ENCODE measurements at places on chromosomes 12 and 14.
A peak's percentile ranks its signal among the peaks of the same experiment; 100 is the strongest.

DNA sequence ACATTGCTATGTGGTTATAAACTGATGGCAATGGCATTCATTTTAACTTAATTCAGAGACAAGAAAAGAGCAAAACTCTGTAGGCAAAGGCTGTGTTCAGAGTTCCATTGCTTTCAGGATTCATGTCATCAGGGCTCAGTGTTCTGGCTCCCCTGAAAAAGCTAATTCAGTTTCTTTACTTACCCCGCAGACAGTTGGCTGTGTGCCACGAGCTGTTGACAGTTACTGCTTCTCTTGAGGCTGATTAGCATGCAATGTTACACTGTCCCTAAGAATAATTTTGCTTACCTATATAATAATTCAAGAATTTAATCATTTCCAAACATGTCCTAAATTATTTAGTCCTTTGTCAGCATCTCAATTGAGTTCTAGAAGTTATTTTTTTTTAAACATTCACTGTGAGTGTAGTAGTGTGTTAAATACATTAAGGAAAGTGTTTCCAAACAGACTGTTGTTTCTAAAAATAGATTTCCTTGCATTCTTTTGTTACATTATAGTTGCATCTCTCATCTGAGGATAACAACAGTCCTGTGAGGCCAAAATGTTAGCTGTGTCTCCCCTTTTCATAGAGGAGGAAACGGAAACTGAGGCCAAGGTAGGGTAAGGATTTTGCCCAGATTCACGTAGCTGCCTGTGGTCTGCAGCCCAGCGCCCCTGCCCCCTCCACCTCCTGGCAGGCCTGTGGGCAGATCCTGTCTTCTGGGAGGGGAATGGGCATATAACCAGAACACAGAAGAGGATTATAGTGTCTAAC lies 98.6 kb downstream of the PELI2 start:
- DNase-seq = no peak

DNA sequence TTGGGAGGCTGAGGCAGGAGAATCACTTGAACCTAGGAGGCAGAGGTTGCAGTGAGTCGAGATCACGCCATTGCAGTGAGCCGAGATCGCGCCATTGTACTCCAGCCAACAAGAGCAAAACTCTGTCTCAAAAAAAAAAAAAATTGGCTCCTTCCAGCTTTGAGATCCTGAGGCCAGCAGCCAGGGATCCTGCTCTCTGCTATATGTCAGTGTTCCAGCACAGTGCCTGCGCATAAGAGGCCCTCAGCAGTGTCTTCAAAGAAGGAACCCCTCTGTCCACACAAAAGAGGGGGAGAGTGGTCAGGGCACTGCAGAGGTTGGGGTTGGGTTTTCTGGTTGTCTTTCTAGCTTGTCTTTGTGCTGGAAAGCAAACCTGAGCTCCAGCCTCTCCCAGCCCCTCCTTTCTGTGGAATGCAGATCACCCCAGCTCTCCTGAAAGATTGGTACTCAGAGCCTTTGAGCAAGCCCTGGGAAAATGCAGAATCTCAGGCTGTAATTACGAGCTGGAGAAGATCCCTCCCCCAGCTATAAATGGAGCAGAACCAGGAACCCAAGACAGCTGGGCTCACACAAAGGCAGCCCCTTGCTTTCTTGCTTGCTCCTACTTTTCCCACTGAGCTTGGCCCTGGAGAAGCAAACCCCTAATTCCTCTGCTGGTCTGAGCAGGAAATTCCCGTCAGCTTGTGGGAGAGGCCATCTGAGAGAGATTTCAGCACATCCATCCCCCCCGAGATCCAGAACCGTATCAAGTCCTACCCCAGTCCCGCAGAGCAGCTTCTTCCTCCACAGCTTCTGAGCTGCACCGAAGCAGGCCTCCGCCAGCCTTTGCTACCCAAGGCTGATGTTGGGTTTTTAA lies 205.7 kb downstream of the ZFP36L1 start:
- no peak for DNase-seq

DNA sequence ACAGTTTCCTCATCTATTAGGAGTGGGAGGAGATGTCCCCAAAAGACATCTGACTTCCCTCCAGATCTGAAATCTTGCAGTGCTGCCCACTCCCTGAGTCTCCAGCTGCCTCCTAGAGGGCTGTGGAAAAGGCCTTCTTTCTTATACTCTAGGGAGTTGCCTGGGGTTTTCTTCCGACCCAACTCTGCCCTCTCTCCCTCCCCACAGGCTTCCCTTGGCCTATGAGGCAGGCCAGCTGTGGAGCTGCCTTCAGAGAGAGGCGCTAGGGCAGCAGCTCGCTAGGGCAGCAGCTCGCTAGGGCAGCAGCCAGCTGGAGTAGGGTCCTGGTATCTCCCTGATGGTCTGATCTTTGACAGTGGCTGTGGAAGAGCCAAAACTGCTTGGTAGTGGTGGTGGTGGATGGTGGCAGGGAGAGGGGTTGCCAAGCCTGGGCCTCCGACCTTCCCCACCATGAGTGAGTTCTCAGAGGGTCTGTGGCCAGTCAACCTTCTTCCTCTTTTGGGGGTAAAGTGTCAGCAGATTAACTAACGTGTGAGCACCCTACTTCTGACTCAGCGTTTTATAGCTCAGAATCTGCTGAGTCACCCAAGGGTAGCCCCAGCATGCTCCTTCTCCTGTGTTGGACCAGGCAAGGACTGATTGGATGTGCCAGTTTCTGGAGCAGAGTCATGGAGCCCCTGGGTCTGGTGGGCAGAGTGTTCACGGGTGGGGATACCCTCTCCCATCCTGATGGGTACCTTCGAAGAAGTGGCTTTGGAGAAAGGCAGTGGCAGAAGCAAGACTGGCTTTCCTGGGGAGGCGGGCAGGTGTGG lies 2.3 kb downstream of the SLC48A1 start:
- no peak for DNase-seq

- no peak for DNase-seq
Measured at GRCh38 chr12:25502596-25502995, 50.5 kb downstream of the LMNTD1 start.

GRCh38 chr12:48818831-48819590 lies 715 bp downstream of the CACNB3 start:
- peak; percentile 61 for DNase-seq

DNA sequence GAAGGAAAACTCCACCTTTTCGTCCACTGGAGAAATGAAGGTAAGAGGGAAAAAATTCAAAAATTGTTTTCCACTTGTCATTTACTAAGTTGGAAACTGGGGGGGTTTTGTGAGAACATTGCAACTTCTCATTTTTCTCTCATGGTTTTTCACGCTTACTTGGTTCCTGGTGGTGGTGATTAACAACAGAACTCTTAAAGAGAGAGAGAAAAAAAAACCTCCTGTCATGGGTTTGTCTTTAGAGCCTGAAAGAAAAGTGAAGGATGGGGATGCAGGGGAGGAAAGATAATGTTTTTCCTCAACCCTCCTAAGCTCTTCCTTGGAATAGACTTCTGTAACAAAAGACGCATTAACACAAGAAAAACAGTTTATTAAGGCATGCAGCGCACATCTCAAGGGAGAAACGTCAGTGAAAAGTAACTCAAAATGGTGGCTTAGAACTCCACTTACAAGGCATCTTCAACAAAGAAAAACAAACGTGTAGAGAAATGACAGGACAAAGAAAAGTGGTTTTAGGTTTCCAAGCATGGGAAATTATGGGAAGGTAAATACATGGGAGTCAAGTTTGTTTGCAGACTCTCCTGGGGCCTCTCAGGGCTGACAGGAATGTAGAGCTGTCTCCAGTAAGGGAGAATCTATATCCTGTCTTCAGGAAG lies 81.9 kb upstream of the ATF7IP start:
- no peak for DNase-seq

DNA sequence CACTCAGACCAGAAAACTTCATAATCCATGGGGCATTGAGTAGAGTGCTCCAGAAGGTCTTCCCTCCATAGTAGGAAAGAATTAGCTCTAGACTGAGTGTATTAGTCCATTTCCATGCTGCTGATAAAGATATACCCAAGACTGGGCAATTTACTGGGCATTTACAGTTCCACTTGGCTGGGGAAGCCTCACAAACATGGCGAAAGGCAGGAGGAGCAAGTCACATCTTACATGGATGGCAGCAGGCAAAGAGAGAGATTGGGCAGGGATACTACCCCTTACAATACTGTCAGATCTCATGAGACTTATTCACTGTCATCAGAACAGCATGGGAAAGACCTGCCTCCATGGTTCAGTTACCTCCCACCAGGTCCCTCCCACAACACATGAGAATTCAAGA lies 300.6 kb upstream of the TMEM132C start:
- DNase-seq = no peak

DNA sequence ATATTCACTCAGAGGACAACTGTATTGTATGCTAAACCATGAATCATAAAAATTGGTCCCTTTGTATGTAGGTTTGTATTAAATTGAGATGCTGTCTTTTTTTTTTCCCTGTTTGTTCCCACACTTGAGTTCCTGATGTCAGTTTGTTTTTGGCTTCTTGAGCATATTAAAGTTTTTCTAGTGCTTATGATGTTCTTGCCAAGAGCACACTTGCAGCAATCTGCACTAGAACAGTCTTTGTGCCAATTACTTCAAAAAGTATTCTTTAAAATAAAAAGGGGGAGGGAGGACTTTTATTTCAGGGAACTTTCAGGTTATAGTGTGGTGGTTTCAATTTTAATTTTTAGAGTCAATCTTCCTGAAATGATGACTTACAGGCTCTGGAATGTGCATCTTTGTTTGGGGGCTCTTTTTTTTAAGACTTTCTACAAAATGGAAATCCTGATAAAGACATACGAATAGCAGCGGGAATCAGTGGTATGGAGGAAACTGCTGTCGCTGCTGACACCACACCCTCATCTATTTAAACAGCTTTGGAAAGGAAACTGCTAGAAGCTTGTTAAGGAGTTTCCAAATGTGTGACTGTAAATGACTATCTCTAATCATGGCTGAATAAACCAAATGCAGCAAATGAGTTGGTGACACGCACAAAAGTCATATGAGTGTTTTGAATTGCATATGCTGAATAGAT lies 188.6 kb downstream of the EGLN3 start:
- DNase-seq = no peak

- no peak for DNase-seq
Measured at GRCh38 chr14:56244138-56244789, 126.1 kb downstream of the PELI2 start.

DNA sequence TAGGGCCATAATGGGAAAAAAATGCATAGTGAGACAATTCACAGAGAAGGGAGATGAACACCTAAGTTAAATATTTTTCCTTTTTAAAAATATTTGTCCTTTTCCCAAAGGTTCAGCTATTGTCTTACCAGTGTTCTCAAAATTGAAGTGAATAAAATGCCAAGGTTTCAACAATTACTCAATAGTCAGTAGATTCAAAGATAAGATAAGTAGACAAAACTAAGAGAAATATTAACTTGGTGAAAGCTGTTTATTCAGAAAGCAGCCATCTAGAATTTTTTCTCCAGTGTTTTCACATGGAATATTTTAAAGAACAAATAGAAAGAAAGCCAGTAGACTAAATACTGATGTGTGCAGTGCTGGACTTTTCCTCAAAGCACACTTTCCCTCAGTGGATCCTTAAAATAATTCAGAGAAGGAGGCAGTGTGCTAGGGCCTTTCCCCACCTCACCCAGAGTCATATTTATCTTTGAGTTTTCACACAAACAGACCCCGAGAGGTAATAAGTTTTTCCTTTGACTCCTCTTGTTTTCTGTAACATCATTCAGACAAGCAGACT lies 144.5 kb upstream of the PLEKHG7 start:
- no peak for DNase-seq

DNA sequence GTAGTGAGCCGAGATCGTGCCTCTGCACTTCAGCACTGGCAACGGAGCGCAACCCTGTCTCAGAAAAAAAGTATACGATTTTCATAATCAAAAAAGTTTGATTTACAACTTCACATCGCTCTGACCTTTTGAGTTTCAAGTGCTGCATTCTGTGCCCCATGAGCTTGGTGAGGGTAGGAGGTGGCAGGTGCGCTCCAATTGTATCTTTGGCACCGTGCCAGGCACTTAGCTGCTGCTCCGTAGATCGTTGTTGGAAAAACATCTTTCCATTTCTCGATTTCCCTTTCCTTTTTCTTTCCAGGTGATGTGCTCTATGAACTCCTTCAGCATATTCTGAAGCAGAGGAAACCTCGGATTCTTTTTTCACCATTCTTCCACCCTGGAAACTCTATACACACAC lies 203.7 kb downstream of the ETV6 start:
- no peak for DNase-seq

DNA sequence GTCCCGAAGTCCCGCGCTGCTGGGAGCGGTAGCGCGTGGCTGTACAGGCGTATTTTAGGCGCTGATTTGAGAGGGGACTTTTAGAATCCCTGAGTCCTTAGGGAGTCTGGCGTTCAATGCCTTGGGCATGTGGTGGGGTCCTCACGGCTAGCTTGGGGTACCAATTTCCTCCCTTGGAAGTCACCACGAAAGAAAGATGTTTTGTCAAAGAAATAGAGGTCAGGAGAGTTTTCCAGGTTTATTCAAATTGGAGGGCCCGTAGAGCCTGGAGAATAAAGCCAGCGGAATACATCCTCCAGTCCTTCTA lies 63.9 kb downstream of the KLHL28 start:
- DNase-seq = no peak
